ENCODE measurements at places on chromosomes 13 and 19. TPM values are rescaled to one million over a fixed set of nuclear protein-coding genes. Genes with fewer than 3 reads are reported as not detected.

RASL11A gene
- total RNA-seq: 4.8 TPM

OR7D2 gene
- 0.17 TPM for total RNA-seq

BEST2 gene
- total RNA-seq: not detected

PSG5 gene
- total RNA-seq: not detected

FKRP gene
- 11.4 TPM for total RNA-seq

KLK3 gene
- total RNA-seq: not detected

CEACAM21 gene
- total RNA-seq: 40.9 TPM

COQ8B gene
- total RNA-seq: 36.3 TPM

ZNF729 gene
- not detected for total RNA-seq

SMIM17 gene
- total RNA-seq: not detected

VN1R2 gene
- not detected for total RNA-seq

ZNF541 gene
- 0.07 TPM for total RNA-seq

FSD1 gene
- total RNA-seq: 8.1 TPM

ZNF418 gene
- total RNA-seq: 2.3 TPM

- H3K27me3 ChIP-seq: peaks cover 19% of the 10 kb centered on the region
- H3K36me3 ChIP-seq: no peaks in the 10 kb centered on the region
- no peak for DNase-seq
Observed at GRCh38 chr19:367561-367960, 23.0 kb upstream of the MIER2 start.

GRCh38 chr13:41746259-41746658 lies 214.7 kb downstream of the VWA8 start:
- peaks cover 4% of the 10 kb centered on the region for H3K4me1 ChIP-seq
- H3K27ac ChIP-seq: no peak overlapping the region
- no peak overlapping the region for H3K4me3 ChIP-seq
- peaks cover 40% of the 10 kb centered on the region for H3K36me3 ChIP-seq

DNA sequence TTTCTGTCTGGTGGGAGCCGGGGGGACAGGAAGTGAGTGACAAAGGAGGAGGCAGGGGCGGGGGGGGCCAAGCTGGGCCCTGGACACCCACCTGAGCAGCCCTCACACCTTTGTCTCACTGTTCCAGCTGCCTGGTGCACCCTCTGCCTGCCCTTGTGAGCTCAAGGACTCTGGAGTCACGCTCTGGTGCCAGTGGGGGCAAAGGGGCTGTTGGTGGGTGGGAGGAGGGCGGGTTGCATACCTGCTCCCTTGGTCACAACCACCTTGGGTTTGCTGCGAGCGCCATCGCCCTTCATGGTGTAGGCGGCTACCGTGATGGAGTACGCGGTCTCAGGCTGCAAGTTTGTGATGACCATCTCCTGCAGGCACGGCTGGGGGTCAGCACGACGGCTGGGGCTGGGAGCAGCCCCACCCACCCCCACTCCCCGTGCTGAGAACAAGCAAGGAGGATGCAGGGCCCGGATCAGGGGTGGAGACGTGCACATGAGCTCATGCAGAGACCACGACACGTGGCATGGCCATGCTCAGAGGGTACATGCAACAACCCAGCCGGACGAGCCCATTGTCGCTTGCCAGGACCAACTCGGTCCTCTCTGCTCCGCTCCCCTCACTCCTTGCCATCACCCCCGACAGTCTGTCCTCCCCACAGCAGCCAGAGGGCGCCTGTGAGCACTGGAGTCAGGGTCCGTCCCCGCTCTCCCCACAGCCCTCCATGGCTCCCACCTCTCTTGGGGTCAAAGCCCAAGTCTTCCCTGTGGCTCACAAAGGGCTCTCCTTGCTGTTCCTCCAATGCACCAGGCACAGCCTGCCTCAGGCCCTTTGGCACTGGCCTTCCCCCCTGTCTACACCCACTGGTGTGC lies 114.9 kb downstream of the PTPRS start:
- H3K27ac ChIP-seq: no peak overlapping the region
- H3K27me3 ChIP-seq: peaks cover 17% of the 10 kb centered on the region
- peaks cover 7% of the 10 kb centered on the region for H3K4me1 ChIP-seq
- H3K36me3 ChIP-seq: no peaks in the 10 kb centered on the region
- peak; percentile 24 for DNase-seq
- no peak overlapping the region for H3K4me3 ChIP-seq

GRCh38 chr19:50003810-50004419 lies 21.3 kb downstream of the VRK3 start:
- DNase-seq: peak; percentile 62
- no peaks in the 10 kb centered on the region for H3K27me3 ChIP-seq
- peak overlapping the region; percentile 7 for H3K4me3 ChIP-seq
- peaks cover 45% of the 10 kb centered on the region for H3K36me3 ChIP-seq
- H3K27ac ChIP-seq: peak overlapping the region; percentile 45

DNA sequence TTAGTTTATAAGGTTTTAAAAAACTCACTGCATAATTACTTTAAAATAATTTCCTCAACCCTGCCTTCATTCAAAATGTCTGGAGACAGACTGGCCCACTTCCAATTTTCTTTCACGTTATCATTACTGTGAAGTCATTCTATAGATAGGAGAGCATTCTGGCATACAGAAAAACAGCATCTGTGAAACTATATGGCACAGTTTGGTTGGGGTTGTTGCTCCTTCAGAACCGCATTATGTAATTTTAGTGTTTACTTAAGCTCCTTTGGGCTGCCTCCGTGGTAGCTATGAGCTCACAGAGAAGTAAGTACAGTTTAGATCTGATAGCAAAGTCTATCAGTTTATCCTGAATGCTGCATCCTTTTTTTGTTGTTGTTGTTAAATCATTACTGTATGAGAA lies 104.3 kb downstream of the KCNRG start:
- H3K4me1 ChIP-seq: peaks cover 36% of the 10 kb centered on the region
- H3K4me3 ChIP-seq: no peak overlapping the region
- no peak for DNase-seq
- no peak overlapping the region for H3K27ac ChIP-seq
- no peaks in the 10 kb centered on the region for H3K27me3 ChIP-seq
- H3K36me3 ChIP-seq: peaks cover 1% of the 10 kb centered on the region

- H3K27me3 ChIP-seq: no peaks in the 10 kb centered on the region
- DNase-seq: no peak
- H3K27ac ChIP-seq: no peak overlapping the region
- no peak overlapping the region for H3K4me3 ChIP-seq
- H3K4me1 ChIP-seq: peaks cover 12% of the 10 kb centered on the region
- peaks cover 2% of the 10 kb centered on the region for H3K36me3 ChIP-seq
Observed at GRCh38 chr13:49933511-49933910, 2.6 kb downstream of the SPRYD7 start.

GRCh38 chr13:59829690-59830089 lies 334.0 kb downstream of the DIAPH3 start:
- H3K27me3 ChIP-seq: no peaks in the 10 kb centered on the region
- no peak overlapping the region for H3K4me3 ChIP-seq
- H3K27ac ChIP-seq: no peak overlapping the region
- no peaks in the 10 kb centered on the region for H3K4me1 ChIP-seq

- peak overlapping the region; percentile 96 for H3K27ac ChIP-seq
- DNase-seq: peak; percentile 46
- H3K36me3 ChIP-seq: peaks cover 32% of the 10 kb centered on the region
- peaks cover 3% of the 10 kb centered on the region for H3K27me3 ChIP-seq
Observed at GRCh38 chr19:39408392-39409207, 2.0 kb downstream of the ZFP36 start.

GRCh38 chr13:48264058-48264457 lies 31.1 kb downstream of the ITM2B start:
- peaks cover 54% of the 10 kb centered on the region for H3K4me1 ChIP-seq
- H3K27ac ChIP-seq: no peak overlapping the region
- no peaks in the 10 kb centered on the region for H3K27me3 ChIP-seq
- H3K36me3 ChIP-seq: peaks cover 29% of the 10 kb centered on the region
- no peak overlapping the region for H3K4me3 ChIP-seq

DNA sequence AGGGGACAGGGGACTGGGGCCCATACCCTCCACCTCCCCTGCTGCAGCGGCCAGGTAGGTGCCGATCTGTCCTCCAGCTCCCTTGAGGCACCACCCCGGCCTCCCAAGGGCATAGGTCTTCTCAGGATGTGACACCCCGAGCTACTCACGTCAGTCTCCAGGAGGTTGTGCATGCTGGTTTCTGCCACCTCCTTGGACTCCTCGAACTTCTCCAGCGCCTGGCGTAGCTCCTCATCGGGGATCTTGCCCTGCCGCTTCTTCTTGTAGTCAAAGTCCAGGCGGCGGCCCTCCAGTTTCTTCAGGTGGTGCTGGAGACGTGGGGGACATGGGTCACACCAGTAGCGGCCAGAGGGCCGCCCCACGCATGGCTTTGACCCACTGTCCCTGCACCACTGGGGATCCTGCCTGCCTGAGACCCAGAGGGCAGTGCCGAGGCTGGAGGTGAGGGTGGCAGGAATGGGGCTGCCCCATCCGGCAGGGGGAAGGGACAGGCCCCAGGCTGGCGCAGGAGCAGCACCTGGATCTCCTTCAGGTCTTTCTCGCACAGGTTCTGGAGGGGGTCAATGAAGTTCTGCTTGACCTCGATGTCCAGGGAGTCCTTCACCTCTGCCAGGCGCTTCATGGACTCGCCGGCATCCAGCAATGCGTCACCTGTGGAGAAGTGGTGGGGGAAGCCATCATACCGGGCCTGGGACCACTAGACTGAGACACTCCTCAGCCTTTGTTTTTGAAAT lies 20.4 kb downstream of the MPND start:
- H3K36me3 ChIP-seq: peaks cover 11% of the 10 kb centered on the region
- no peak overlapping the region for H3K27ac ChIP-seq
- no peaks in the 10 kb centered on the region for H3K27me3 ChIP-seq
- H3K4me3 ChIP-seq: no peak overlapping the region
- DNase-seq: no peak

DNA sequence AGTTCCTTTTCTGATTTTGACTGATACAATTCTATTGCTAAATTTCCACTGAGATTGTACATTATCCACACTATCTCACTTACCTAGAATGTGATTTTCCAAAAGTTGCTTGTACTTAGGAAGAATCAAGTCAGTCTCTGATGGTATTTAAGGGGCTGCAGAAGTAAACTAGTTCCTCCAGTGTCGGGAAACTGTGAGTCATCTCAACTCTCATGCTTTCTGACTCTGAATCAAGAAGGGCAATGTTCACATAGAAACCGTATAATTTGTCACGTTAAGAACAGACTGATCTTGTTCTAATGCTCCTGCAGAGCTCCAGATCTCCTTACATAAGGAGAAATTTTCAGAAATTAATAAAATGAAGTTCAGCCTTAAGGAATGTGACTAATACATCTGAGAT lies 369.3 kb downstream of the KLF5 start:
- H3K36me3 ChIP-seq: peaks cover 1% of the 10 kb centered on the region
- no peak overlapping the region for H3K27ac ChIP-seq
- peaks cover 5% of the 10 kb centered on the region for H3K27me3 ChIP-seq
- H3K4me1 ChIP-seq: peaks cover 3% of the 10 kb centered on the region
- H3K4me3 ChIP-seq: no peak overlapping the region
- DNase-seq: no peak

DNA sequence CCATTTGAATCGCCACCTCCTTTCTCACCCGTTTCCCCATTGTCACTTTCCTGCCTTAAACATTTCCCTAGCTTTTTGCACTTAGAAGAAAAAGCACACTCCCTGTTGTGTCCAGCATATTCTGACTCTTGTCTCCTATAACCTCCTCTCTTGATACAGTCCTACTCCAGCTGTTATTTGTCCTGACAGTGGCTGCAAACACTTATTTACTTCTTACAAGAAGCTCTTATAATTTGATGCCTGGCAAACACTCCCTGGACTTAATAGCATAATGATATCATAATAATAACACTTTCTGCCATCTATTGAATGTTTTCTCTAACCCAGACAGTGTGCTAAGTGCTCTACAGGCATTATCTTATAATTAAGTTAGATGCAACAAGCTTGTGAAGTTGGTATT lies 76.6 kb downstream of the DGKH start:
- H3K27ac ChIP-seq: no peak overlapping the region
- no peaks in the 10 kb centered on the region for H3K27me3 ChIP-seq
- H3K4me1 ChIP-seq: no peaks in the 10 kb centered on the region
- no peak for DNase-seq
- H3K4me3 ChIP-seq: no peak overlapping the region

DNA sequence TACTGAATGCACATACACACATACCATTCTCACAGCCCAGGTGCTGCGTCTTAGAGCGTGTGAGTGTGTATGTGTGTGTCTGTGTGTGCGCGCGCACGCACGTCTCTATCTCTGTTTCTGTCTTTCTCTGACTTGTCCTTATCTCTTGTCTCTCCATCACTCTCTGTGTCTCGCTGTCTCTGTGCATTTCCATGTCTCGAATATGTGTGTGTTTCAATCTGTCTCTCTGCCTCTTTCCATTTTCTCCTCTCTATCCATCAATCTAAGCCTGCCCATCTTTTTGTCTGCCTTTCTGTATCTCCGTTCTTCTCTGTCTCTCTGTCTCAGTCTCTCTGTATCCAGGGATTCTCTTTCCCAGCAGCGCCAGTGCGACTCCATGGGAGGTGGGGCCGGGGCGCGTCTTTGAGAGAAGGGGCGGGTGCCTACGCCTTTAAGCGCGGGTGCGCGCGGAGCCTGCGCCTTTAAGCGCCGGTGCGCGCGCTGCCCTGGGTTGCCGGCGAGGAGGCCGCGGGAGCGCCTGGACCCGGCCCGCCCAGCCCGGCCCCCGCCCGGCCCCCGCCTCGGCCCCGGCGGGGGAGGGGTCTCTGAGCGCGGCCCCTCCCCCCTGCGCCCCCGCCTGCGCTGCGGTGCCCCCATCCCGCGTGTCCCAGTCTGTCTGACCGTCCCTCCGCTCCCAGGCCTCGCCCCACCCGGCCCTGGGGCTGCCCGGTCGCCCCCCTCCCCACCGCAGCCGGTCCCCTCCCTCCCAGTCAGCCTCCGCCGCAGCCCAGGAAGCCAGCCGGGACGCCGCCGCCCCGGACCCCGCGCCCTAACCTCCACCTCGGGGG lies at the start of gene LRFN3:
TSS of gene LRFN3 (plus strand) at position 464 of the 827 bp plus-strand sequence. CDS start 3,052 bp downstream, outside the sequence.
- peak within 1 kb of the TSS; percentile 68 for H3K27ac ChIP-seq
- H3K4me1 ChIP-seq: peaks cover 33% of the 10 kb centered on the region
- peak; percentile 75 for DNase-seq
- peaks cover 3% of the 10 kb centered on the region for H3K36me3 ChIP-seq
- H3K27me3 ChIP-seq: no peaks in the 10 kb centered on the region

GRCh38 chr13:33453936-33454335 lies 168.4 kb upstream of the STARD13 start:
- no peaks in the 10 kb centered on the region for H3K27me3 ChIP-seq
- no peak for DNase-seq
- no peak overlapping the region for H3K27ac ChIP-seq
- no peaks in the 10 kb centered on the region for H3K36me3 ChIP-seq
- H3K4me1 ChIP-seq: no peaks in the 10 kb centered on the region

GRCh38 chr19:343941-344624 lies 513 bp downstream of the MIER2 start:
- peaks cover 12% of the 10 kb centered on the region for H3K36me3 ChIP-seq
- peak overlapping the region; percentile 76 for H3K4me3 ChIP-seq
- peaks cover 54% of the 10 kb centered on the region for H3K4me1 ChIP-seq
- peak overlapping the region; percentile 69 for H3K27ac ChIP-seq
- H3K27me3 ChIP-seq: peaks cover 7% of the 10 kb centered on the region
- DNase-seq: peak; percentile 22

GRCh38 chr19:45471111-45471930 lies 3.5 kb downstream of the FOSB start:
- no peak for DNase-seq
- peaks cover 8% of the 10 kb centered on the region for H3K36me3 ChIP-seq
- H3K27ac ChIP-seq: no peak overlapping the region
- peaks cover 33% of the 10 kb centered on the region for H3K4me1 ChIP-seq

- no peak overlapping the region for H3K27ac ChIP-seq
- no peaks in the 10 kb centered on the region for H3K36me3 ChIP-seq
- H3K4me3 ChIP-seq: no peak overlapping the region
- no peaks in the 10 kb centered on the region for H3K4me1 ChIP-seq
Observed at GRCh38 chr13:92224052-92224821, 825.8 kb downstream of the GPC5 start.

- peaks cover 66% of the 10 kb centered on the region for H3K4me1 ChIP-seq
- peak overlapping the region; percentile 64 for H3K4me3 ChIP-seq
- no peaks in the 10 kb centered on the region for H3K36me3 ChIP-seq
- no peaks in the 10 kb centered on the region for H3K27me3 ChIP-seq
Observed at GRCh38 chr13:114151565-114152284, 19.3 kb upstream of the RASA3 start.

- peaks cover 5% of the 10 kb centered on the region for H3K36me3 ChIP-seq
- no peak for DNase-seq
- H3K27ac ChIP-seq: no peak overlapping the region
- no peak overlapping the region for H3K4me3 ChIP-seq
Observed at GRCh38 chr13:110887597-110888333, 27.1 kb downstream of the ANKRD10 start.
